ENCODE measurements at places on chromosomes 12 and 14. TPM values are rescaled to one million over a fixed set of nuclear protein-coding genes. Genes with fewer than 3 reads are reported as not detected.

GRCh38 chr14:23877111-23877510 is 76.5 kb upstream of the DHRS4 start:
- DNase-seq: no peak

- DNase-seq: no peak
Observed at GRCh38 chr12:117039891-117040309, 59.3 kb downstream of the TESC start.

Gene FAM181A
- polyA plus RNA-seq: not detected

Gene INSM2
- not detected for polyA plus RNA-seq

DNA sequence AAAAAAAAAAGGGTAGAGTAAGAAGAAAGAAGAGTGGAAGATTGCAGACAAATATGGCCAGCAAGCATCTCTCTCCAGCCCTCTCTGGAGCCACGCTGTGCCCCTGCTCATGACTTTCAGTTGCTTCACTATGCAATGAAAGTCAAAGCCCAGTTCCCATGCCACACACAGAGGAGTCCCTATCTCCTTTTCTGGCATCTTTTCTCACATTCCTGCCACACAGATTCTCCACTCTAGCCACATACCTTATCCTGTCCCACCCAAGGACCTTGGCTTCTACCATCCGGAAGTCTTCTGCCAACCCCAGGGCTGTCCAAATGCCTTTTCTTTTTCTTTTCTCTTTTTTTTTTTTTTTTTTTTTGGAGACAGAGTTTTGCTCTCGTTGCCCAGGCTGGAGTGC is 39.3 kb upstream of the CAPRIN2 start:
- no peak for DNase-seq
